A673 (cell line): ENCODE measurements at places on chromosomes 16 and 17. TPM values are rescaled to one million over a fixed set of nuclear protein-coding genes. Genes with fewer than 3 reads are reported as not detected.

DNA sequence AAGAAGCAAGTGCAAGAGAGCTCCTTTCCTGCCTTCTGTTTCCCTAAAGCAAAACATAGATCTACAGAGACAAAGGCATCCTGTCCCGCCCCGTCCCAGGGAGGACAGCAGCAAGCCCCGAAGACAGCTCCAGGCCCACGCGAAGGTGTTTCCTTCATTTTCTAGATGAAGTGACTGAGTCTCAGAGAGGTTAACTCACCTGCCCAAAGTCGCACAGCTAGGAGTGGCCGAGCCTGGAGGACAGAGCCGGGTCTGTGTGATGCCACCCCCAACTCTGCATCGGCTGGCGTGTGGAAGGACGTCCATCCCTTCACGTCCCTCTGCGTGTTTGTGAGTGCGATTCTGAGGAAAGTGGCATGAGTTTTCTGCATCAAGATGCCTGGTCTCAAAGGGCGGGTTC lies 187.2 kb upstream of the CHMP6 start:
- no peak for DNase-seq

GPT2 gene
- 38.8 and 53.7 TPM in 2 replicates for total RNA-seq

GRCh38 chr16:5042574-5043171 lies 8.9 kb upstream of the NAGPA start:
- DNase-seq: peak; percentile 44

- no peak for DNase-seq
Observed at GRCh38 chr16:82995286-82995923, 368.6 kb downstream of the CDH13 start.

SLC35G6 gene
- not detected in 2 replicates for total RNA-seq

HMOX2 gene
- total RNA-seq: 59.4 and 63.0 TPM in 2 replicates

DNA sequence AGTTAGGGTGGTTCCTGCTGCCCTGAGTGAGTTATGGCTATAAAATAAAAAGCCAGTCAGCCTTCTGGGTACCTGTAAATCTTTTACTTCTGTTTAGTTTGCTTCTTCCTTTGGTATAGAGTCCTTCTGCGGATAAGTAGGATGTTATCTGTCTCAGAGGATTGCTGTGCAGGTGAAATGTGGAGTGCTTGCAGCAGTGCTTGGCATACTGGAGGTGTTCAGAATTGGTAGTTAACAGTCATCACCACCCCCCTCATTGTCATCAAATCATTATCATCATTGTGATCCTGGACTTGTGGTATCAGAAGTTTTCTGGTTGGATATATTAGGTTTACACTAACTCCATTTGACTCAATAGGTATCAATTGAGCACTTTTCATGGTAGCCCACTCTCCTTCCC lies 2.6 kb downstream of the LCMT1 start:
- DNase-seq: no peak

KCNJ2 gene
- not detected in 2 replicates for total RNA-seq

PNMT gene
- total RNA-seq: not detected in 2 replicates

KRT28 gene
- not detected in 2 replicates for total RNA-seq

CBX2 gene
- 59.5 and 66.4 TPM in 2 replicates for total RNA-seq

- peak; percentile 57 for DNase-seq
Observed at GRCh38 chr17:10631048-10631700, 25.9 kb downstream of the MYH3 start.

DNA sequence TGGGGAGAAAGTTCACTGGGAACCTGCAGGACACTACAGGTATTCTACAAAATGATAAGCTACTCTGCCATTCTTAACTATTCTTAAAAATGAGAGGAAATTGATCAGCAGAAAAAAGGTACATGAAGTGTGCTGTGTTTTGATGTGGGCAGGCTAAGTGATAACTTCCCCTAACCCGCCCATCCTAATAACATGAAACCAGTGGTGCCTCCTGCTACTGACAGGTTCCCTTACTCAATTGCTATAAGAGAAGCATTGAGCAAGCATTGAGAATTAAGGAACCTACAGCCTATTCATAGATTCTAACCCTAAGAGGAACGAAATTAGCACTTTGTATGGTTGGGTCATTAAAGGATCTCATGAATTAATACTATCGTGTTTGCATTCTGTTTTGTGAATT lies 18.9 kb downstream of the XYLT1 start:
- no peak for DNase-seq

EVPLL gene
- not detected in 2 replicates for total RNA-seq

- no peak for DNase-seq
Observed at GRCh38 chr16:49503256-49504022, 129.8 kb downstream of the C16orf78 start.

GRCh38 chr16:11824362-11824761 lies 27.0 kb downstream of the RSL1D1 start:
- no peak for DNase-seq
